ENCODE measurements at places on chromosomes 5 and 9. TPM values are rescaled to one million over a fixed set of nuclear protein-coding genes. Genes with fewer than 3 reads are reported as not detected.

The CSF2 gene
- not detected for total RNA-seq

The TMC1 gene
- total RNA-seq: not detected

DNA sequence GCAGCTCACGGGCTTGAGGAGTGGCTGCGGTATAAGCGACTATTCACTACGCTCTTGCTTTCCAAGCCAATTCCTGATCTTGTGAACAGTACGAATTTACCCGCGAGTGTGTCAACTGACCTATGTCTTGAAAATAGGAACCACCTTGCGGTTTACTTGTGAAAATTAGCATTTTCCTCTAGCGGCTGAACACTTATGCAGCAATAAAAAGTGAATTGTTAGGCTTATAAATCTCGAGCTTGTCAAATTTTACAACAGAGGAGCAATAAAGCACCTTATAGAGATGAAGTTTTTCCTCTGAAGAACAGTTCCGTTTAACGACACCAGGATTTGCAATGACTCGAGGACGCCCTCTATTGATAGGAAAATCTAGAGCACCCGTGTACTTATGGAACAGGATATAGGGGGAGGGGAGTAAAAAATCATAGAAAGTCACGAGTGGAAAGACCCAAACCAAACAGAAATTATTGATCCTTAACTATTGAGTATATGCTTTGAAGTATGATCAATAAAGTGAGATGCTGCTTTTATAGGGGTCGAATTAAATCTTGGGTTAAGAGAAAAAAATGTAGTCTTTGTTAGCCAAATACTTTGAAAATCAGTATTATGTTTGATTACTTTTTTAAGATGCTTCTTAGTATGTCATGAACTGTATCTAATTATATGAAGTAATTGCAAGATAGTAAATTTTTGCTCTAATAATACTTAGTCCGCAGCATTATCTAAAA is 1.9 kb upstream of the RGMB start:
- peak; percentile 70 for DNase-seq

The HNRNPA0 gene
- 51.7 TPM for total RNA-seq

The DMRTA1 gene
- total RNA-seq: 6.0 TPM

The TIMD4 gene
- total RNA-seq: 0.87 TPM

- no peak for DNase-seq
Observed at GRCh38 chr9:27206041-27206440, 90.9 kb downstream of the EQTN start.

DNA sequence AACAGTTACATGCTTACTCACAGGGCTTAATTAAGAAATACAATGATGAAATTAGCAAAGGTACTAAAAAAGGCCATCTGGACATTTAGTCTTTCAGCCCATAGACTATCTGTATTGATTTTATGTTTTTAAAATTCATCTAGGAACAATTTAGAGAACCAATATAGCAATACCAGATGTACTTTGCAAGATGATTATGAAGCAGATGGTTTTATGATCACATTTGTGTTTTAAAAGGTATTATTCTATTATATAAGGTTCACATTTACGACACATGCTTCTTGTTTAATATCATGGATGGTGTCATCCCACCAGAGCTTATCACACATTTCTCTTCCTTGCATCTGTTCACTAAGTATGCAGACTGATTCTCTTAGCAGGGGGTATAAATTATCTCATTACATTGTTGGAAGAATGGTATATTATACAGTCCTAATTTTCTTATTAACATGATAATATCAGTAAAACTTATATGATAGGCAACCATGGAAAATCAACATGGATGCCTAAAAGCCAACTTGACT is 21.1 kb upstream of the SRFBP1 start:
- DNase-seq: no peak

DNA sequence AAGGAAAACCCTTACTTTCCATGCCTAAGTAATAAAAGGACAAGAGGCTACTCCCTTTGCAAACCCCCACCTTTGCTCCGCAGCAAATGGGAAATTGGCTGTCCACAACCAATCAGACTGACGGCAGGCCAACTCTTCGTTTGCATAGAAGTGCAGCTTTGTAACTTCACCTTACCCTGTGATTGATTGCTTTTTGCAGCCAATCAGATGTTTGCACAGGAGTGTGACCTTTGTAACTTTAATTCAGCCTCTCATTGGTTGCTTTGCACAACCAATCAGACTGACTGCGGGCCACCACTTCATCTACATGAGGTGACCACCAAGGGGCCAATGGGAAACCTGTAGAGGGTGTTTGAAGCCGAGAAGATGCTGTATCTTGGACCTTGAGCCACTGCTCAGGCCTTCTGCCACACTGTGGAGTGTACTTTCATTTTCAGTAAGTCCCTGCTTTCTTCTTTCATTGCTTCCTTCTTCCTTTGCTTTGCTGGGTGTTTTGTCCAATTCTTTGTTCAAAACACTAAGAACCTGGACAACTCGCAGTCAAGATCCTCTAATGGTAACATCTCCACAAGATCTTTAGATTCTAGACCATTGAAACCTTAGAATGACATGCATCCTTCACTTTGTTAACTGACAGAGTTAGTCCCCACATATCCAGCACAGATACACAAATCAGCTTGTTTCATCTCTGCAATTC is 51.3 kb upstream of the FREM1 start:
- DNase-seq: peak; percentile 90

- DNase-seq: no peak
Observed at GRCh38 chr5:37662789-37663485, 176.9 kb downstream of the GDNF start.

The RNF224 gene
- total RNA-seq: not detected

DNA sequence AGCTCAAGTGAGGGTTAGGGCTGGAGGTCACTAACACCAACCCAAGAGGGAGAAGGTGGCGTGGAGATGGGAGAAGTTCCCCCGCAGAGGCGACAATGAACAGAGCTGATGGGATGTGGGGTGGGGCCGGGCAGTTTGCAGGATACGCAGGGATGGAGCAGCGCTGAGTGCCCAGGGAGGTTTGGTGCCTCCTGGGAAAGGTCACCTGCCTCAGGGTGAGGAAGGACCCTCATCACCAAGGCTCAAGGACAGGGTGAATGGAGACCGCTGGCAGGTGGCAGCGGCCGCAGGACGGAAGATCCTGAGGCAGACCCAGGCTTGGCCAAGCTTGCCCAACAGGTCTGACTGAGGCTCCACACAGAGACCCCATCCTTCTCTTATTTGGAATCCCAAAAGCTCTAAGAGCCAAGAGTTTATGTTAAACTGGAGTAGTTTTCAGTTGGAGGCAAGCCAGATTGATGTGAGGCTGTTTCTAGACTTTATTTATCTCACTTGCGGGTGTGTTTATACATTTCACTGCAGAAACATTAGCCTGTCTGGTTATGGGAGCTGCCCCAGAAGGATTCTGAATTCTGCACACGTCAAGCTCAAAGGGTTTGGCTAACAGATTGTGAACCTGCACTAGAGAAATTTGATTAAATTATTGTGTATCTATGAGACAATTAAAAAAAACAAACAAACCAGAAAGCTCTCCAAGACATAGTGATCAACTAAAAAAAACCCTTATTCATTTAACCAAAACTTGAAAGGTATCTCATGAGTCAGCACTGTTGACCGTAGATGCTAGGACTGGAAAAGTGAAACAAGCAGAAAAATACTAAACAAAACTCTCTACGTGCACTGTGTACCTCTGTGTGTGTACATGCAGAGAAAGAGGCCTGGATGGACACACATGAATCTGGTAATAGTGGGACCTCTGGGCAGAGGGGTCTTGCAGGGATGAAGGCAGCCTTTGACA is 146.2 kb upstream of the PHYKPL start:
- DNase-seq: no peak
